ENCODE measurements at places on chromosomes 7 and 10.
A peak's percentile ranks its signal among the peaks of the same experiment; 100 is the strongest.

DNA sequence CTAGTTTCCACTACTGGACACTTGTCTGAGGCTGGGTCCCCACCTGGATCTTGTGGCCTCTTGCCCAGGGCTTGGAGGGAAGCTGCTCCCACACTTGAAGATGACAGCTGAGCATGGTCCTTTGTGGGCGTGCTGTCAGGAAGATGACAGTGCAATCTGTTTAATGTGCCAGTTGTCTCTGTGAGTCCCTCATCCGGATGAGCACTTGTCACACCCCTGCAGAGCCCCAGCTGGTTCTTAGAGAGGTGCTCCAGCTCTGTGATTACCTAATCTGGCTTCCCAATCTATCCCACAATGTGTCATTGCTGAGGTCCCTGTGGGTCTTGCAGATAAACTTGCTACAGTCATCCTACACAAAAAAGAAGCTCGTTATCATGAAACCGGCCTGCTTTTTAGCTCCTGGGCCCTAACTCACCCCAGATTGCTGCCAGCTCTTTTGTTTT is 34.8 kb upstream of the CCSER2 start:
- DNase-seq: no peak

DNA sequence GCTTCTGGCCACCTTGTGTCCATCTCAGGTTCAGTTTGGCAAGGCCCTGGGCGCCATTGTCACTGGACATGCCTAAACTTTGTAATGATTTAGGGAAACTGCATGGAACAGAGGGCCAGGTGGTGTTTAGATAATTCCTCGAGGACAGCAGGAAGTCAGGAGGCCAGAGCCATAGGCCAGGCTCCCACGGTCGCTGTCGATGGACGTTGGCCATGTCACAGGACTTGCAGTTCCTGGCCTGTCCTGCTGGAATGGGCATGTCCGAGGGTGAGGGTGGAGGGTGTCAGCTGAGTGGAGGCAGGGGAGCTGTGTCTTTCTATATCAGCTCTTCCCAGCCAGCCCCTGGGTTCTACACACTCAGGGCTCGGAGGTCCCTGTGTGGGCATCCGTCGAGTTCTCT is 107.9 kb upstream of the MACROH2A2 start:
- DNase-seq: no peak

GRCh38 chr10:76302961-76303630 is 871.7 kb downstream of the LRMDA start:
- no peak for DNase-seq

GRCh38 chr7:45585628-45586027 is 11.5 kb downstream of the ADCY1 start:
- DNase-seq: no peak

- no peak for DNase-seq
These were observed 355.3 kb downstream of the ARL4A start for GRCh38 chr7:13042605-13043236.

GRCh38 chr10:11553773-11554381 is 57.6 kb downstream of the USP6NL start:
- no peak for DNase-seq

DNA sequence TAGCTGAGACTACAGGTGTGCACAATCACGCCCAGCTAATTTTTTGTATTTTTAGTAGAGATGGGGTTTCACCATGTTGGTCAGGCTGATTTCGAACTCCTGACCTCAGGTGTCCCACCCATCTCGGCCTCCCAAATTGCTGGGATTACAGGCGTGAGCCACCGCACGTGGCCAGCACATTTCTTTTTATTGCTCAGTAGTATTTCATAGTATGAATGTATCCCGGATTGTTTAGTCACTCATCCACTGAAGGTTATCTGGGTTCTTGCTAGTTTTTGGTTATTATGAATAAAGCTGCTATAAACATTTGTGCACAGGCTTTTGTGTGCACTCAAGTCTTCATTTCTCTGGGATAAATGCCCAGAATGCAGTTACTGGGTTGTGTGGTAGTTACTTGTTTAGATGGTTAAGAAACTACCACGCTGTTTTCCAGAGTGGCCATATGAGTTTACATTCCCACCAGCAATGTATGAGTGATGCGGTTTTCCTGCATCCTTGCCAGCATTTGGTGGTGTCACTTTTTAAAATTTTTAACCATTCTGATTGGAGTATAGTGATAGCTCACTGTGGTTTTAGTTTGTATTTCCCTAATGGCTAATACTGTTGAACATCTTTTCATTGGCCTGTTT is 275.8 kb upstream of the LYZL1 start:
- no peak for DNase-seq

DNA sequence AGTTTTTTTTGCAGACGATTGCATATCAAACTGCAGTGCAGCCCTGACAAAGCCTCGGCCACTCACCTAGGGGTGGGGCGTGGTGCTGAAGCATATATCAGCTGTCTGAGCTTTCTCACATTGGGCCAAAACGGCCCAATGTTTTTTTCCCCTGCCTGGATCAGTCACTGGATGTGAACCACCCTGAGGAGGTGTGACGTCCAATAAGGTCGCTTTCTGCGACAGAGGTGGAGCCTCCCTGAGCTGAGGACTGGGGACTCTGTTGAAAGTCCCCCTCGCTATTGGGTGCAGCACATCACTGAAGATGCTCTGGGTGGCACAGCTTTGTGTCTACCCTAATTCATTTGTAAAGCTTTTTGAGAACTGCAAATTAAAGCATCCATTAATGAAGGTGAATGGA is 60.9 kb downstream of the SEM1 start:
- no peak for DNase-seq

GRCh38 chr10:106980495-106981451 is 183.7 kb downstream of the SORCS1 start:
- DNase-seq: no peak

GRCh38 chr7:45494885-45495284 is 79.3 kb upstream of the ADCY1 start:
- no peak for DNase-seq

GRCh38 chr10:116699471-116700150 is 42.8 kb downstream of the HSPA12A start:
- DNase-seq: no peak

DNA sequence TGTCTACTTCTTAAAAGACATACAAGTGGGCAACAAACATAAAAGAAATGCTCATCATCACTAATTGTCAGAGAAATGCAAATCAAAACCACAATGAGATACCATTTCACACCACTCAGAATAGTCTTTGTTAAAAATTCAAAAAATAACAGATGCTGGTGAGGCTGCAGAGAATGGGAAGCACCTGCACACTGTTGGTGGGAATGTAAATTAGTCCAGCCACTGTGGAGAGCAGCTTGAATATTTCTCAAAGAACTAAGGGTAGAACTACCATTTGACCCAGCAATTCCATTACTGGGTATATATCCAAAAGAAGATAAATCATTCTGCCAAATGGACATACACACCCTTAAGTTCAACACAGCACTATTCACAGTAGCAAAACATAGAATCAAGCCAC is 61.8 kb upstream of the STEAP1 start:
- no peak for DNase-seq

DNA sequence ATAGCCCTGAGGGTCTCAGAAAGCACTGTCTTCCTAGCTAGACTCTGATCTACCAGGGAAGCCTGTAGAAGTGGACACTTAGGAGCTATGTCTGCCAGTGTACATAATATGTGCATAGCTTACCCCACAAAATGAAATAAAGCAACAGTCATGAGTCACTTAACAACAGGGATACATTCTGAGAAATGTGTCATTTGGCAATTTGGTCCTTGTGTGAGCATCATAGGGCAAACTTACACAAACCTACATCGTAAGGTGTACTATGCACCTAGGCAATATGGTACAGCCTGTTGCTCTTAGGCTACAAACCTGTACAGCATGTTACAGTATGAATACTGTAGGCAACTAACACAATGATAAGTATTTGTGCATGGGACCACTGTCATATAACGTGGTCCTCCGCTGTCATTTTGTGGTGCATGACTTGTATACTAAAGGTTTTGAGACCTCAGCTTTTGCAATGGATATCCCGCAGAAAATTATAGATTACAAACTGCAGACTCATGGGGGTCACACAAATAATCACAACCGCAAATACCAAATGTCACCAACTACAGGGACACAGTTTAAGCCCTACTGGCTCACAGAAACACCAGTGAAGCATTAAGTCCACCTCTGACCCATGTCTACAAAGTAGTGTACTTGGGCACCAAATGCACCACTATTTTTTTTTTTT is 1.7 kb downstream of the URGCP start:
- no peak for DNase-seq

GRCh38 chr7:34652809-34653208 is 5.2 kb upstream of the NPSR1 start:
- no peak for DNase-seq

GRCh38 chr10:43348511-43349312 is 22.7 kb upstream of the FXYD4 start:
- DNase-seq: peak; percentile 91

DNA sequence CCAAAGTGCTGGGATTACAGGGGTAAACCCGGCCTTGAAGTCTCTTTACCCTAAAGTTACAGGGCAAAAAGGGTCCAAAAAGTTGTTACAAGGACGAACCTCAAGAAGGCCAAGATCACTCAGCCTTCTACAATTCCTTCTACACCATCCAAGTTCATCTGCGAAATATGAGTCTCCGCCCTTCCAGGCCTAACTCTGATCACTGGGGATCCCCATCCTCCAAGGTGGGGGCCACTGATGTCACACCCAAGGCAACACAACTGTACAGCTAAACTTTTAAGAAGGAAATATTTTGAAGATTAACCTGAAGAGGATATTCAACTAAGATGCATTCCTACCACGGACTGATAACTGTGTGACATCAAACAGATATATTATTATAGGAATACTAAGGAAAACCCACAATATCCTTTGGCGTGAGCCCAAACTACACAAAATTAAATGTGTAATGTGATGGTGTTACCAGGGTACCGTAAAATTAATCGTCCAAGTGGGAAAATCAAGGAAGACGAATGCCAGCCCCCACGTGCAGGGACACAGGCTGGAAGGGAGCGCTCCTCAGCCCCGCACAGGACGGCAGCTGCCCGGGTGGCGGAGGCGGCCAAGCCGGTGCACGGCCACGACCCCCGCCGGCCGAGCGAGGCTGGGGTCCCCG is 1.0 kb downstream of the PAXIP1 start:
- DNase-seq: peak; percentile 23

DNA sequence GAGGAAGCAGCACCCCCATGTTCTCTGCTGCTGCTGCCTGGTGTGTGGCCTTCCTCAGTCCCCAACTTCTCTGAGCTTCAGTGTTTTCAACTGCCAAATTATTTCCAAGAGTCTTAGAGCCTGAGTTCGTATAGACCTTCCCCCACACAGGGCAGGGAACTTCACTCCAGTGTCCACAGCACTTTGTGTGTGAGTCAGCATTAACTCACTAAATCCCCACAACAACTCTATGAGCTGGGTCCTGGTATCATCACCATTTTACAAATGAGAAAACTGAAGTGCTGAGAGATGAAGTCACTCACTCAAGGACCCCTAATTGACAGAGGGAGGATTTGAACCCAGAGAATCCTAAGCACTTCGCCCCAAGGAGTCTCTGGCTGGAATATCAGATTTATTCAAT is 48.3 kb downstream of the ADCYAP1R1 start:
- no peak for DNase-seq

DNA sequence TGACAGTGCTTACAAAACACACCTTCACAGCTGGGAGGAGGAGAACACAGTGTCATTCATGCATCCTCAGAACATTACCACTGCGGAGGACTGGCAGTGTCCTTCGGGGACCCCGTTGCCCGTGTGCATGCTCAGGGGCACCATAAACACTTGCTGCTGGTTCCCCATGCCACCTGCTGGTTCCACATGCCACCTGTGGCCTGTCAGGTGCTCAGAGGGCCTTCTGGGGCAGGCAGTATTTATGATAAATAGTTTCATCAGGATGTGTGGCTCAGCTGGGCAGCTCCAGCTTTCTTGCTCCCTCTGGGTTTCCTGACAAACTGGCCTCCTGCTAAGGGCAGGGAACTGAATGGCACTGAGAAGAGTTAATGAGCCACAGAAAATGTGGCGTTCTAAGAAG is 32.1 kb downstream of the CELF2 start:
- DNase-seq: no peak

GRCh38 chr10:14556285-14556956 is 218.3 kb downstream of the FAM107B start:
- peak; percentile 38 for DNase-seq

DNA sequence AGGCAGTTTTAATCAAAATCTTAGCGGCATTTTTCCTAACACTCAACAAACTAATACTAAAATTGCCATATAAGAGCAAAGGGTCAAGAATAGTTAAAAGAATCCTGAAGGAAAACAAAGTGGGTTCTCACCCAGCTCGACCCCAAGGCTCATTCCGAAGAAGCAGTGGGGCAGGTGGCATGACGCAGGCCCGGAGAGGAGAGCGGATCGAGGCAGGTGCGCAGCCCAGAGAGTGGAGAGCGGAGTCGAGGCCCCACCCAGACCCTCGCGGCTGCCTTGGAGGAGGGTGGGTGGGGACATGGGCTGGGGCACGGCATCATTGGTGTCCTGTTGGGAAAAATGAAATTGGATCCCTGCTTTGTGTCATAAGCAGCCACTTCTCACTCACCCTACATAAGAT is 109.8 kb downstream of the INPP5A start:
- DNase-seq: no peak

DNA sequence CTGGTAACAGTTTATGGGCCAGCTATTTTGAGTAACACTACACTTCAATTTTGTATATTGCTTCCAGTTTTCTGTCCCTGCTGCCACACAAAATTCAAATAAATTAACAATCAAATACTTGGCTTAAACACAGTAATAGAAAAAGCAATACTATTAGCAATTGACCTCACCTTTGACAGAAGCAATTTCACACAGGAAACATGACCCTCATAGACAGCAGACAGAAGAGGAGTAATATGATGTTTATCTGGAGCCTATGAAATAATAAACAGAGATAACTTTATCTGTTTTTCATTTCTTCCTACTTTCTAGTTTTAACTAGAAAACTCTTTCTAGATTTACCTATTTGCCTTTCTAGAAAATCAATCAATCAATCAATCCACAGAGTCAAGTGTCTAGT is 26.7 kb downstream of the MTPN start:
- no peak for DNase-seq

GRCh38 chr10:11810313-11810766 is 12.8 kb upstream of the PROSER2 start:
- no peak for DNase-seq

DNA sequence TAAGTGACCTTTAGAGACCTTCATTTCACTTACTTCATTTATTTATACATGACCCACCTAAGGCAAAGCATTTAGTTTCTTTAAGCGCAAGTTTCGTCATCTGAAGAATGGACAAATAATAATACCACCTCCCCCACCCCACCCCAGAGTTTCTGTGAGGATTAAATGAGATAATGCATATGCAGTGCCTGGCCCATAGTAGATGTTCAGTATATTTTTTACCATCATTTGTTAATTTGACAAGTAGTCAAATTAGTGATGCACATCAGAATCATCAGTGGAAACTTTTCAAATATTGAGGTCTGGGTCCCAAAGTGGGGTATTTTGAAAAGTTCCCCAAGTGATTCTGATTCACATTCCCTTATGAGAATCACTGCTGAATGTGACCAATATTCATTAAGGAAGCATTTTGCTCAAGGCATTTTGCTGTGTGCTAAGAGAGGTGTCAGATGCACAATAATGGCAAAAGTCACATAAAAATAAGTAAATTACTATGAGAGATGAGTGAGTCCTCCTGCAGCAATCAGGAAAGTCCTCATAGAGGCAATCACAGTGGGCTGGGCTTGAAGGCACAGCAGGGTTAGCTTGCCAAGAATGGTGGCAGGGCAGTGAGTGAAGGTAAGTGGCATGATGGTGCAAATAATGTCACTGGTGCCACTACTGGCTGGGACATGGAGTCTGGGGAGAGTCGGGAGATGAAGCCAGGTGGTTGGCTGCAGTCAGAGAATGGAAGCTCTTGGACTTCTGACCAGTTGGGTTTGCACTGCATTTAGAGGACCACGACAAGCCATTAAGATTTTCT is 244.1 kb downstream of the PTEN start:
- no peak for DNase-seq

GRCh38 chr7:101120315-101120714 is 6.6 kb upstream of the SERPINE1 start:
- DNase-seq: no peak
